ENCODE measurements at places on chromosomes 1 and 21.
A peak's percentile ranks its signal among the peaks of the same experiment; 100 is the strongest.

DNA sequence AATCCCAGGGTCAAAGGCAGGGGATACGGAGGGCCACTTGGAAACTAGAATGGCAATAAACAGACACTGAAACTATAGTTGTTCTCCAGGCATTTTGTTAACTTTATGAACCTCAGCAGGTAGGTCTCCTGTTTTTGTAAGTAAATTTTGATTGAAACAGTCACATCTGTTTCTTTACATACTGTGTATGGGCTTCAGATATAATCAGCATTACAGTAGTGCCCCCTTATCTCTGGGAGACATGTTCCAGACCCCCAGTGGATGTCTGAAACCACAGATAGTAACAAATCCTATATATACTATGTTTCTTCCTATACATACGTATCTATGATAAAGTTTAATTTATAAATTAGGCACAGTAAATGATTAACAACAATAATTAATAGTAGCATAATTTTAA is 11.5 kb downstream of the STIL start:
- no peak for DNase-seq

- peak; percentile 49 for DNase-seq
Observed at GRCh38 chr21:36330904-36331303, 10.9 kb downstream of the MORC3 start.

DNA sequence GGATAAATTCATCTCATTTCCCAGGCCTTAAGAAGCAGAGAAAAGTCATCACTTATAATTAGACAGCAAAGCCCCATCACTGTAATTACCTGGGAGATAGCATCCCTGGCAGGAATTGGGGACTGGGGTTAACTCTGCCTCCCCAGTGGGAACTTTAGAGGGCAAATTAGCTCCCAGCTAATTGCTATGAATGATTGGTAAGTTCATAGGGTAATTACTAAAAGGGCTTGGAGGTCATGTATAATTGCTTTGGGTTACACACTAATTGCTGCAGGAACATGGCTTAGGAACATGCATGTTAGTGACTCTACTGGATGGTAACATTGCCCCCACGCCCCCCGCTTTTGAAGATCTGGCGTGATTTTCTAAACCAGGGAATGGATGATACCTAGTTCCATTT is 64.8 kb downstream of the UBE2T start:
- DNase-seq, result no peak

DNA sequence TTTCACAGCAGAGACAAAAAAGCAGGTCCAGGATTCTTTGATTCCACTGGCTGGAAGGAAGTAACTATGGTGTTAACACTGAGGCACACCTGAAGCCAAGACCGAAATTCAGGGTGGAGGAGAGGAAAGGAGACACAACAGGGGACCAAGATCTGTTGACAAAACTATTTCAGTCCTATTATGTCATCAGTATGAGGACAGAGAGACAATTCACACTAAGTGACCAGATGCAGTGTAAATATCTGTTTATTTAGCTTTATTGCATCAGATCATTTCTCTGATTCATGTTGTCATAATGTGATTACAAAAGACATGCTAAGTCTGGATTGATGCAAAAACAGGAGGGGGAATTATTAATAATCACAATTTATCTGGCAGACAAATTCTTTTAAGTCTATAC is 118.8 kb downstream of the SIPA1L2 start:
- DNase-seq, result no peak

GRCh38 chr1:67170751-67171573 is 4.7 kb downstream of the IL23R start:
- DNase-seq, result no peak

GRCh38 chr1:197619008-197619640 is 156.2 kb downstream of the DENND1B start:
- no peak for DNase-seq

GRCh38 chr1:156295391-156295947 is at the start of gene GLMP:
GLMP (minus strand) TSS chr1:156295679; CDS start chr1:156295645, 34 bp downstream.
- DNase-seq, result peak; percentile 49
